ENCODE measurements at places on chromosomes 2 and 18.

DNA sequence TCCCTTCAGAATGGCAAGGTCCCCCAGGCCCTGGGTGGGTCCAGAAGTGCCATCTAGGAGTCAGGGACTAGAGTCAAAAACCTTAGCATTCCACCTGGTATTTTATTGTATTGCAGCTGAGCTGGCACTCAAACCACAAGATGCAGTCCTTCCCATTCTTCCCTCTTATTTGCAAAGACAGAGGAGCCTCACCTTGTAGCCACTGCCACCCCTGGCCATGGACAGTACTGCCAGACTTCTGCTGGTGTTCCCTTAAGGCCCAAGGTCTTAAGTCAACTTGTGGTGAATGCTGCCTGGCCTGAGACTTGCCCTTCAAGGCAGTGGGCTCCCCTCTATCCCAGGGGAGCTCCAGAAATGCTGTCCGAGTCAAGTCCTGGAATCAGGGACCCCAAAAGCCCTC, 6.9 kb downstream of the UGT1A10 start:
- peak; percentile 2 for DNase-seq

GRCh38 chr2:17628349-17629261, 88.1 kb downstream of the VSNL1 start:
- no peak for DNase-seq

DNA sequence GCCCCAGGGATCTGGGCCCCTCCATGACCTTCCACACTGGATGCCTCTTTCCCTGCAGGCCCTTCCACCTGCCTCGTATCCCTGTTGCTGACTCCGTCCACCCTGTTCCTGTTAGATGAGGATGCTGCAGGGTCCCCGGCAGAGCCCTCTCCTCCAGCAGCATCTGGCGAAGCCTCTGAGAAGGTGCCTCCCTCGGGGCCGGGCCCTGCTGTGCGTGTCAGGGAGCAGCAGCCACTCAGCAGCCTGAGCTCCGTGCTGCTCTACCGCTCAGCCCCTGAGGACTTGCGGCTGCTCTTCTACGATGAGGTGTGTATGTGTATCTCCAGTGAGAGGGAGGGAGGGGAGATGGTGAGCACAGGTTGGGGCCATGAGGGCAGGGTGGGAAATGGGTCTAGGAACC, 12.4 kb upstream of the SLC4A3 start:
- no peak for DNase-seq

DNA sequence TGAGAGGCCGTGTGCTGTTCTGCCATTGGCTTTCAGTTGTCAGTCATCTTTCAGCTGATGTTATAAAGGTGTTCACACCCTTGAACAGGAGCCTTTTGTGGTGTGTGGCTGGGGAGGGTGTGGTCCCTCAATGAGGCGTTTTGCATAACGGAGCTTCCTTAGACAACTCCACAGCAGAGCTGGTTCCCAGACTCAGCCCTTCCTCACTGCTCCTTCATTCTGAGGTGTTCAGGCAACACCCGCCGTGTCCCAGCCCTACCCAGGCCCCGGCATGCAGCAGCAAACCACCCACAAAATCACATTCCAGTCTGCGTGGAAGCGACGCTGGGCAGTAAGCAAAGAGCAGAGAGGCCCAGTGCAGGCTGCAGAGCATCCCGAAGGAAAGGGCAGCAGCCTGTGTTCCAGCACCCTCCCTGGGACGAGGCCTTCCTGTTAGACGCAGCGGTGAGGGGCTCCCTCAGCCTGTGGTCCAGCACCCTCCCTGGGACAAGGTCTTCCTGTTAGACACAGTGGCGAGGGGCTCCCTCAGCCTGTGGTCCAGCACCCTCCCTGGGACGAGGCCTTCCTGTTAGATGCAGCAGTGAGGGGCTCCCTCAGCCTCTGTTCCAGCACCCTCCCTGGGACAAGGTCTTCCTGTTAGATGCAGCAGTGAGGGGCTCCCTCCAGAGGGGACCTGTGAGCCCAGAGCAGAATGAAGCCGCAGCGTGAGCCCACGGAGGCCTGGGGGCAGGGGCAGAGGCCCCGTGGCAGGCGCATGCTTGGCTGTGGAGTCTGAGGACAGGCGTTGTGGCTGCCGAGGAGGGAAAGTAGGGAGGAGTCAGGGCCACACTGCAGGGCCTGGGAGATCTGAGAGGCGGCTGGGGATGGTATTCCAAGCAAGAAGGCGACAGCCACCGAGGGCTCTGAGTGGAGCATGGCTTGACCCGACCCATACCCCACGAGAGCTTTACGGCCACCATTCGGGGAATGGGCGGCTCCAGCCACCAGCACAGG, 201.8 kb upstream of the HDAC4 start:
- DNase-seq = no peak

GRCh38 chr18:34448662-34449061, 223.9 kb upstream of the NOL4 start:
- DNase-seq = no peak

DNA sequence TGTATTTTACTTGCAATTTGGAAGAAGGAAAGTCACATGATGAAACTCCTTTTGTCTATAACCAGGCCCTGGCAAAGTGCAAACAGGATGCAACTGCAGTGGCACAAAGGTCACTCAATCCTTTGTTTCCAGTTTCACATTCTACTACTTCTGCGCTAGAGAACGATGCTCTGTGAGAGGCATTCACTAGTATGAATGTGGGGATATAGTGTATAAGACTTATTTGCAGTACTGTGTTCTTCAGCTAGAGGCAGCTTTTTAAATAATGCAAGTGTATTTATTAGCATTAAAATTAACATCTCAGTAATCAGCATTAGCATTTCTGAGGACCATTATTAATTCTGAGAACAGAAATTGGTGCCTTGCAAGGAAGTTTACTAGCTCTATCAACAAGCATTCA, 68.9 kb downstream of the PRPF40A start:
- DNase-seq = no peak

GRCh38 chr18:50879302-50880118, 592 bp downstream of the ME2 start:
- peak; percentile 53 for DNase-seq

DNA sequence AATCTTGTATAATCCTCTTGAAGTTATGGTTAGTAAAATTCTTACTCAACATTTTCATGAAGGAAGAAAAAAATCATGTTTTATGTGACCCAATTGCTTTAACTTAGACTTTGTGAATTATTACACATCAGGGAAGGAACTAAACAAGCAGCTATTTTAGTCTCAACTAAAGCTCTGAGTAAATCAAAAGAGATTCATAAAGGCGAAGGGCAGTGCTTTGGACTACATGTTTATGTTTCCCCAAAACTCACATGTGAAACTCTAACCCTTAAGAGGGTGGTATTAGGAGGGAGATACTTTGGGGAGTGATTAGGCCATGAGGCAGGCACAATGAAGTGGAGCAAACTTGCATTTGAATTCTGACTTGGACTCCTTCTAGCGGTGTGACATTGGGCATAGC, 283.7 kb upstream of the POU3F3 start:
- no peak for DNase-seq

DNA sequence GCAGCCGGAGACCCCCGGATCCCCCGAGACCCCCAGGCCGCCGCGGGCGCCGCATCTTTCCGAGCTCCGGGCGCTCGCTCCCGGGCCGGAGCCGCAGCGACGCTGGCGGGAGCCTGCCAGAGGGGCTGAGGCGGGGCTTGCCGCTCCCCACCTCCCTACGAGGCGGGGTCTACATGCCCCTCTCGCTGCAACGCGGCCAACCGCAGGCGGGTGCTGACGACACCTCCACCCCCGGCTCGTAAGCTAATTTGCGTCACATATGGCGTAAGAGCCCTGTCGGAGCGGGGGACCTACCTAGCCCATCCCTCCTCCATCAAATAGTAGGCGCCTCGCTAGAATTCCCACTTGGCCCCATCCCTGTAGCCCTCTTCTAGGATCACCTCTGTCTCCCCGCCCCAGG, at the start of gene PTPRN:
Gene PTPRN (minus strand): TSS at position 124 of the 400 bp plus-strand sequence. CDS start 69 bp downstream, at position 55.
- DNase-seq = no peak

DNA sequence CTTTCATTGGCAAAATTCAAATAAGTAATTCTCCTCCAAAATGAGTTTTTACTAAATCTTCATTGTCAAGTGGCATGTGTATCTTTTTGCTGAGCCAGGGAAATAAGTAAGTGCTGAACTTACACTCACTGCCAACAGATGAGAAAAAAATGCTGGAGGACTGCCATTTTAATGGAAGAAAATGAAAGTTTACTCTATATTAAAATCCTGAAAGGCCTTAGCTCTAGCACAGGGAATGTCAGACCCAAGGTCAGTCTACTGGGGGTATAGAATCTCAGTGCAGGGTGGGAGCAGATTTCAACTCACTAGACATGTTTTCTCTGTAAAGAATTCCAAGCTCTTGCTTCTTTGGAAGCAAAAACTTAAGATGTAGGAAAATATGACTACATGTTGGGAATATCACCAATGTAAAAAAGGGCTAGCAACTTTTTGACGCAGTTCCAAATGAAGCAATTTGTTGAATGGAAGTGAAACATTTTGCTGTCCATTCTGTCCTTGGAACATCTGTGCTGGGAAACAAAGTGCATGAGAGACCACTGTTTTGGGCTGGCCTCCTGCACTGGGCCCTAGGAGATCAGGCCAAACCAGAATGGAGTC, 127.0 kb downstream of the ST6GAL2 start:
- DNase-seq = no peak

DNA sequence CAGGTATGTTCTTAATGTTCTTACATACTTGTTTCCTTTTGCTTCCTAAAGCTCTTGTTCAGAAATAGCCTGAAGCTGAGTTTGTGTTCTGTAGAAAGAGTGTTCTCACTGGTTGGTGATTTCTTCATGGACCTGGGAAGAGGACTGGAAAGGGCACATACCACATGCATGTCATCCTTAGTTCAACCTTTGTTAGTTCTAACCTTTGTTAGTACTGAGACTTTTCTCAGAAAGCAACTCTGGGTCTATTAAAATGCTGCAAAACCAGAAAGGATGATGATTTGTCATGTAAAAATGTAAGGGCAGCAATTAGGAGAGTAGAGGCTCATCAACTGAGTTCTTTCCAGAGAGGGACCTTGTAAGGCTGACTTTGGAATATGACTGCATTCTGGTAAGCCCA, 2.5 kb upstream of the FAP start:
- DNase-seq = peak; percentile 86

DNA sequence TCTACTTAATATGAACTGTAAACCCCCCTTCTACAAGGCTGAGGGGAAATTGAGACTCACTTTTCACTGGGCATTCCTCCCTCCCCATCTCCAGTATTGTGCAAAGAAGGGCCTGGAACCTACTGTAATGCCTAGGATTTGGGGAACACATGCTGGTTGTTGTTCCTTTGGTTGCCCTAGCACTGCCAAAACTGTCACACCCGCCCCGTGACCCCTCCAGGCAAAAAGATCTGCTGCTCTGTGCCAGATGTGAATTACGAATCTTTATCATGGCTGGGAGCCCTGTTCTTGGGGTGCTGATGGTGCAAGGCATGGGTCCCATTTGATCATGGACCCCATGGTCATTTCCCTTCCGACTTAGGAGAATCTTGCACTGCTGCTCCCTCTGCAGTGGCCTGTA, 95.4 kb downstream of the CABLES1 start:
- DNase-seq = no peak

GRCh38 chr2:55165626-55166025, 66.5 kb downstream of the CLHC1 start:
- peak; percentile 90 for DNase-seq

GRCh38 chr2:134253117-134253704, 661 bp upstream of the MGAT5 start:
- no peak for DNase-seq

DNA sequence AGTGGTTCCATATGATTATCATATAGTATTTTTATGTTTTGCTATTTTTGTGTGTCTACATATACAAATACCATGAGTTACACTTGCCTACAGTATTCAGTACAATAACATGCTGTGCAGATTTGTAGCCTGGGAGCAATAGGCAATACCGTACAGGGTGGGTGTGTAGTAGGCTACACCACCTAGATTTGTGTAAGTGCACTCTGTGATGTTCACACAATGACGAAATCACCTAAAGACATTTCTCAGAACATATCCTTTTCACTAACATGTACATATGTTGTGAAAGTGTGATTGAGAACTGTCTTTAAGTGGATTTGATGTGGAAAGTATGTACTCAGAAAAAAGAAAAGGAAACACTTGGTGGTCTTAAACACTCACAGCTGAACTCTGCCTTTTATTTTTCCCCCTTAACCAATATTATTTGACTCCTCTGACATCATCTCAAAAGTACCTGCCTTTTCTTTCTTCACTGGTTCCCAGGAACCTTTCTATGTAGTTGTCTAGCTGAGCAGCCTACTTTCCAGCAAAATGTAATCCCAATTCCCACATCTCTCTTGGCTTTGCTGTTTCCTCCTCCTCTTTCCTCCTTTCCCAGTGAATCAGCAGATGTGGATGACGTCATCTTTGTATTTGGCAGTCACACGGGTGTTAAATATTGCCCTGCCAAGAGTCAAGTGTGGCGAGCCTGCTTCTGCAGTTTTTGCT, 47.7 kb downstream of the OSBPL6 start:
- peak; percentile 89 for DNase-seq

GRCh38 chr18:11096839-11097750, 52.3 kb downstream of the PIEZO2 start:
- DNase-seq = peak; percentile 59

DNA sequence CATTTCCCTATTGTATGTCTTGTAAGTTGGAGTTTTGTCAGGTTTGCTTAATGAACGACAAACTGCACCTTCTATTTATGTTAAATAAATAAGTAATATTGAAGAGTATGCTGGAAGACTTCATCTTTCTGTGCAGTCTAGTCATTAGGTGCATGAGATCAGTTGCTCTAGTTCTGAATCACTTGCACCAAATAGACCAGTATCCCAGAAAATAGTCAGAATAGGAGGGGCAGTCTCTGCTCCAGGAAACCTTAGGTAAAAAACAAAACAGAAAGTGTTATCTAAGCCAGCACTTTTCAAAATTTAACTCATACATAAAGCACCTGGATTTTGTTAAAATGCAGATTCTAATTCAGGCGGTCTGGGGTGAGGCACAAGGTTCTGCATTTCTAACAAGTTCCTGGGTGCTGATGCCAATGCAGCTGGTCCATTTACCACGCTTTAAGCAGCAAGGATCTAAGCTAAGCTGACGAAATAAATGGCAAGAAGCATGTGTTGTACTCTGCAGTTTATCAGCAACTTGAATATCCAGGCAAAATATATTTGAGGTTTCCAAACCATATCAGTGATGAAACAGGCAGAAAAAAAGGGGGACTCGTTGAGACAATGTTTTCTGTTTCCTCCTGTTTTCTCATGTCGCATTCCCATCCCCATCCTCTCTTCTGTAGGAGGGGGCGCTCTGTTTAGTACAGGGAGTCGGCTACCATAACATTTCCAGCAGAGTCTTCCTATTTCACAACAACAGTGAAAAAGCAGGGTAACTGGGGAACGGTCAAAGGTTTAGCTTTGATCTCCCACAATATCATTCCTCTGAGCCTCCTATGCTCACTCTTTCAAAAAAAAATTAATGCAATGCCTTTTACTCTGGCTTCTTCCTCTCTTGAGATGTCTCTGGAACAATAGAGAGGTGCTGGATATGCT, 106.4 kb downstream of the MBD2 start:
- DNase-seq = no peak

GRCh38 chr2:240095556-240096523, 40.3 kb downstream of the COPS9 start:
- DNase-seq = no peak

DNA sequence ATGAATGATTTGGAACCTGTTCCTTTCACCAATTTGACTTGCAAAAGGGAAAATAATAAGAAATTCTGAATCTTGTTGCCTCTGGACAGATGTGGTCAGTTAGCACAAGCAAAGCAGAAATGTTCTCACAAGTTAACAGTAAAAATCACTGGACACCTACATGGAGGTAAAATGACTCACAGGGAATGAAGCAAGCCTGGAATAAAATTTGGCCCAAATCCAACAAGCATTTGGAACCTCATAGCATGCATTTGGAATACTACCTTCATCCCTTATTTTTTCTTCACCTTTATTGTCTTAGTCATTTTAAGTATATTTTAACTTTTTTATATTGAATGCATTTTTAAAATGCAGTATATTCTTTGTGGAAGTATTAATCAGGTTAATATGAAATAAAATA, 602.9 kb downstream of the ARHGAP15 start:
- DNase-seq = peak; percentile 6
